ENCODE measurements at places on chromosomes 1 and 21.

GRCh38 chr1:48000883-48001282 is 3.7 kb upstream of the TRABD2B start:
- no peak for DNase-seq

DNA sequence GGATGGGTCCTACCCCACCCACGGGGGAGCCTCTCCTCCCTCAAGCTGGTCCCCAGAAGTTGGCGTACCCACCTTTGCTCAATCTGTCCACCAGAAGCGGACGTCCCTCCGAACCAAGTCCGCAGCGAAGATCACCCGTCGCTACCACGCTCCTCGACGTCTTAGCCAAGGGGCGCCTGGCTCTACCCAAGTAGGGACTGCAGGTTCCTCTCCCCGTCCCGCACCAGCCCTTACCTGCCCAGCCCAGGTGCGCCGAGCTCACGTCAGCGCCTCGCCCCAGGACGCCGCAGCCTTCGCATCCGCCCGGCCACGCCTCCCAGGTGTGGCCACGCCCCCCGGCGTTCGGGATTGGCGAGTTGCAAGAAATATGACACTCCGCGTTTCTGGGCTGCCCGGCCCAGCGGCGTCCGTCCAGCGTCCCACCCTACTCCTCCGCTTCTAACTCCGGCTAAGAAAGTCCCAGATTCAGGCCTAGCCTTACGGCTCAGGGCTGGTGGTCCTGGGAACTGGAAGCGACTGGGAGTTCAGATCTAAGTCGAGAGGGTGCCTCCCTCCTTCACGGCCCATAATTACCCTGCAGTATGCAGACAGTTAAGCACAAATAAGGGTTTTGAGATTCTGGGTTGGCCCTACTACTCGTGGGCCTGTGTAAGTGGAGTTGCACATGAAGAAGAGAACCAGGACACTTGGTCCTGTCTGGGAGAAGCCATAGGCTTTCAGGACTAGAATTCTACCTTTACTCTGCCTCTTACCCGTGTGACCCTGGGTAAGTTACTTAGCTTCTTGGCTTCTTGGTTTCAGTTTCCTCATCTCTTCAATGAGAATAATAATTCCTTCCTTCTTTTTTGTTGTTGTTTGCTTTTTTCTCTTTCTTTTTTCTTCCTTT is at the start of gene IRF6:
Gene IRF6 (minus strand): TSS at position 268 of the 886 bp plus-strand sequence. CDS start 4,729 bp downstream, outside the sequence.
- DNase-seq, result no peak

DNA sequence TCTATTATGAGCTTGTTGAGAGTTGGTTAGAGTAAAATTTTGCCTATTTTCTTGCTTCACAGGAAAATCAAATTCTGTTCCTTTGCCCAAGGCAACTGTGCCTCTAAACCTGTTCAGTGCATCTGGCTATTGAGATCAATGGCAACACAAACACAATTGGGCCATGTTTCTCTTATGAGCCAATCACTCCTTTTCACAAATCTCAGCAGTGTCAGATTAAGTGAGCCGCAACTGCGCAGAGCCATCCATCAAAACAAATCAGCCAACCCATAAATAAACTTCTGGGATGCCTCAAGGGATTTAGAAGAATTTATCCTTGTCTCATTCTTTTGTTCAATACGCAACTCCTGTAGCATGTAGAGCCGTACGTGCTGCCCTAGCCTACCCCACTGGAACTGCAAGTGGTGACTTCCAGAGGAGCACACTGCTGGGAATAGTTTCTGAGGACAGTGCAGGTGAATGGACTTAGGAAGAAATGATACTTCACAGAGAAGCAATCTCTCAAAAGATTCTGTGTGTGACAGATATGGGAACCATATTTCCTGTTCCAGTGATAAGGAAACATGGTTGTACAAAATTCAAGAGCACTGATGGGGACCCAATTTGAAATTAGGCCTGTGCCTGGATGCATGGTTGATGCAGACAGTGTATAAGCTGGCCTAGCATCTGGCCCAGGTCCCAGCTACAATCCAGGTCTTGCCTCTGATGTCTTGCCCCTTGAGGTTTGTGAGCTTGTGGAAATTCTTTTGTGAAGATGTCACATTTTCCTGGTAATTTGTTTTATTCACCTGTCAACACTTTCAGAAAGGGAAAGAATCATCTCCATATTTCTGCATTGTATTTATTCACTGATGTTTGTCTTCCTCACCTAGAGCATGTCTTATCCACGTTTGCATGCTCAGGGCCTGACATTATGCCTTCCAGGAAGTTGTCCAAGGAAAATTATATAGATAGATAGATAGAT is 166.2 kb downstream of the URB2 start:
- no peak for DNase-seq

GRCh38 chr21:38081708-38082107 is 165.5 kb upstream of the KCNJ6 start:
- DNase-seq, result no peak

- no peak for DNase-seq
Measured at GRCh38 chr1:10614377-10615225, 139.9 kb downstream of the PEX14 start.

DNA sequence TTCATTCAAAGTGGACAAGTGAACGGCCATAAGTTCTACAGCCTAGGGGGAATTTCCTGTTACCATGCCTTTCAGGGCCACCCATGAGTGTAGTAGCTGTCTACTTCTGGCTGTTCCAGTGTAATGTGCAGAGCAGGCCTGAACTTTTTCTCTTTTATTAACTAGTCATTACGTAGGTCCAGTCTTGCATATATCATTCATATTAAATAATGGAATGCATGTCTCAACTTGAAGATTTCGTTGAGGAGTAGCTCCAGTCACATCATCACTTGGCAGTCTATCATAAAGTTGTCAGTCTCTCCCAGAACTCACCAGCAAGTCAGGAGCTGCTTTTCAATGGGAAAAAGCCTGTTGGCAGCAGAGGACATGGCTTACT is 12.0 kb upstream of the GIPC2 start:
- no peak for DNase-seq

- no peak for DNase-seq
Measured at GRCh38 chr1:42966688-42967612, 8.3 kb upstream of the SLC2A1 start.

GRCh38 chr21:23452384-23453083 is 2154.7 kb downstream of the MRPL39 start:
- DNase-seq, result no peak

DNA sequence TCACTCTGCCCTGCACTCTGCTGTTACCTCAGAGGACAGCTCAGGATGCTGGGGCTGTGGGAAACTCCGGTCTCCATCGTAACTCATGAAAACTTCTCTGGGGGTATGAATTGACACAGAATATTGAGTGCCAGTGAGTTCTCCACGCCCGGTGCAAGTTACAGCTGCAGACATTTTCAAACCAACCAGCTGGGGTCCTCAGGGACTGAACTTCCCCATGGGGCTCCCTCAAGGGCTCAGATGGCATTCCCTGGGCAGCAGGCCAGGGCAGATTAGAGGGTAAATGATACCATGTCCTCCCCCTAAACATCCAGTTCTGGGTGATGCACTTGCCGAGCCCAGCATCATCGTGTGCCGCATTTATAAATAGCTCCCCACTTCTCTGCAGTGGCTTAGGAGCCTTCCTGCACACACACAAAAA is 27.8 kb upstream of the CCSAP start:
- no peak for DNase-seq

DNA sequence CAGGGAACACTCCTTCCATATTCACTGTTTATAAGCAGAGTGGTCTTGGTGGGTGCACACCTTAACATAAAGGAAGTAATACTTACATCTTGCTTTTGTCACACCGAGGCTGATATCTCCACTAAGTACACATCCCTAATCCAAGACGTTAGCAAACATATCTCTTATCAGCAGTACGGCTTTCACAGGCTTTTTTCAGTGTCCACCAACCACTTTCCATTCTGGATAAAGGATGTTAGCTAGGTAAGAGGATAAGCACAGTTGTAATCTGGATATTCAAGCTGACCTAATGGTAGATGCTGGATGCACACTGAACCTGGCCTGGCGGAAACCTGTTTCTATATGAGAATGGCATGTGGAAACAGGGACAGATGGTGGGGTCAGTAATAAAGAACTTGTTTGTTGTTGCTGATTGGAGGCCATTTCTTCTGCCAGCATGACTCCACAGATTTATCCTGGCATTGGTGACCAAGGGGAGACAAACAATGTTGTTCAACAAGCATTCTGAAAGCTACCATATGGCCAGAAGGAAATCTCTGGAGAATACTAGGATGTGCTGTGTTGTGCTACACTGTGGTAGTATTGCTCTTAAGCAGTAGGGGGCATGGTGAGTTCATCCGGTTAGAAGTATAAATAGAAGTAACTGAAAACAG is 416.4 kb downstream of the PTBP2 start:
- no peak for DNase-seq

GRCh38 chr1:84996846-84997666 is at the start of gene MCOLN2:
TSS of gene MCOLN2 (minus strand) at chr1:84997113. CDS start at chr1:84996872, 241 bp downstream.
- no peak for DNase-seq

- no peak for DNase-seq
Measured at GRCh38 chr21:28127175-28127785, 865.4 kb downstream of the LTN1 start.

GRCh38 chr1:163670989-163671757 is 349.4 kb downstream of the NUF2 start:
- DNase-seq, result no peak

DNA sequence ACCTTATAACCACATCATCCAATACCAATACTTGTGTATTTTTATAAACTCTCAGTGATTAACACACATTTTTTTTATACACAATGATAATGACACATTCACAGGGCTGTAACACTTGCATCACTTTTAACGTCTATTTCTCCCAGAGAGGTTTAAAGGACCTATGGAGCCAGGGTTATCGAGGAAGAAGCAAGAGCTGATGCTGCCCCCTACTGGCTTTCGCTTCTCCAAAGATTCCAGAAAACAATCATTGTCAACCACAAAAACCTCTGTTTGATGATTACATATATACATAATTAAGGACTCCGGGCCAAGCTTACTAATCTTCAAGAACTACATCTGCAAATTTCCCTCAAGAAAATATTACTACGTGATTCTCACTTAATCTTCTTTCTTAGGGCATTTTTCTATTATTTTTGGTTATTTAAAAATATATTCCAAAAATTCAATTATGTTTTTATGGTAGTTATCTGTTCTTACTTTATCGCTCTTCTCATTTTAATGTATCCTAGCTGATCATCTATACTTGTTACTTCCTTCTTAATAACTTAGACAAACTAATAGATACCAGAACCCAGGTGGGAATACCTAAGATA is 214.5 kb downstream of the VAV3 start:
- no peak for DNase-seq

- DNase-seq, result no peak
Measured at GRCh38 chr21:31555741-31556191, 103.7 kb upstream of the SOD1 start.

GRCh38 chr1:235841938-235842545 is 24.7 kb downstream of the LYST start:
- no peak for DNase-seq

DNA sequence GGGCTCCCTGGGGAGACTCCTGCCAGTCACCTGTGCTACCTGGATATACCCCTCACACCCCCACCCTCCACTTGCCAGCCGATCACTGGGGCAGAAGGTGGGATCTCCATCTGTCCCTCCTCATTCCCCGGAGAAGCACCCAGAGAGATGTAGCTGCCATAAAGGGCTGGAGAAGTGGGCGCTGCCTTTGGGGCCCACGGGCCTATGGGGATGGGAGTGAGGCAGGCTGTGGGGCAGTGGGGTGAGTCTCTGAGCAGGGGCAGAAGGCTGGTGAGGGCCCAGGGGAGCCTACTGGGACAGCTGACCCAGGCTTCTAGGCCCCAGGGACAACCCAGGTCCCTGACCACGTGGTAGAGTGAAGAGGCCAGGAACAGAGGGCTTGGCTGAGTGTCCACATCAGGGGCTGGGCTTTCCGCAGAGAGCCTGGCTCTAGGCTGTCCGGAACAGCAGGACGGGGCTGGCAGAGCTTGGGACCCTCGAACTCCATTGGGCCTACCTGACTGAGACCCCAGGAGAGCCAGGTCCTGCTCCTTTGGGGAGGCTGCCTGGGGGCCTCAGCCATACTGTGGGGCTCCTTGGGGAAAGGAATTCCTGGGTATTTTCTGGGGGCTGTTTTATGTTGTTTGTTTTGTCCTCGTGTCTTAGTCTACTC is 205.9 kb upstream of the VAMP3 start:
- DNase-seq, result no peak

- DNase-seq, result no peak
Measured at GRCh38 chr1:212213784-212214183, 71.4 kb upstream of the PPP2R5A start.

DNA sequence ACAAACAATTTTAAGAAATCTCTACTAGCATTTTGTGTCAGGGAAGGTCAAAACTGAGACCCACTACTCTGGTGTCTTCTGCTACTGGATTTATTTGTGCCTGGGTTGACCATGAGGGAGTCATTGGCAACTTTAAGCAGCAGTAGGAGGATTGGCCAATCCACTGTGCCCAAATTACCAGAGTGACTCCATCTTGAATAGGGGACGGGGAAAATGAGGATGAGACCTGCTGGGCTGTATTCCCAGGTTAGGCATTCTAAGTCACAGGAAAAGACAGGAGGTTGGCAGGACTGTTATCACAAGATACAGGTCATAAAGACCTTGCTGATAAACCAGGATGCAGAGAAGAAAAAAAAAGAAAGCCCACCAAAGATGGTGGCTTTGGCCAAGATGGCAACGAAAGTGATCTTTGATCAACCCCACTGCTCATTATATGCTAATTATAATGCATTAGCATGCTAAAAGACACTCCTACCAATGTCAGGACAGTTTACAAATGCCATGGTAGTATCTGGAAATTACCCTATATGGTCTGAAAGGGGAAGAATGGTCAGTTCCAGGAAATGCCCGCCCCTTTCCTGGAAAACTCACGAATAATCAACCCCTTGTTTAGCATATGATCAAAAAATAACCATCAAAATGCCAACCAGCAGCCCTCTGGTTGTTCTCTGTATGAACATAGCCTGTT is 200.9 kb downstream of the LTN1 start:
- no peak for DNase-seq

DNA sequence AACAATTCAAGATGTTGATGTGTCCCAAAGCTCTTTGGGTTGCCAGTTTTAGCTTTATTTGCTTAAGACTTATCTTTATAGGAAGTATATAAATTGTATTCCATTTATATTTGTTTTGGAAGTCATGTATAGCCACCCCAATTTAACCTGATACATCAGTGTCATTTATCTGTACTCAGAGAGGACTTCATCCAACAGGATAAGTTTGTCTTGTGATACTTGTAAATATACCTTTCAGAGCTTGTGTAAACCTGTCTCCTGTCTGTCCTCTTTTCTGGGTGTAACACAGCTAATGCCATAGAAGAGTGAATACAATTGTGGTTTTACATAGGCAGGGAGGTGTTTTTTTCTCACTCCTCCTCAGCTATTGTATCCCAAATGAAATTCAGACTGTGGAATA is 10.4 kb downstream of the PTGFR start:
- no peak for DNase-seq

GRCh38 chr21:43353282-43354025 is 73.5 kb downstream of the SIK1 start:
- no peak for DNase-seq
